Hematopoietic multipotent progenitor cell treated with erythropoietin and hydrocortisone succinate and interleukin-3 and kit ligand, for 6 days (in vitro differentiated cells): ENCODE measurements at places on chromosomes 1 and 21.

- DNase-seq: peak; percentile 78
Measured at GRCh38 chr21:39094847-39095579, 88.2 kb downstream of the PSMG1 start.

DNA sequence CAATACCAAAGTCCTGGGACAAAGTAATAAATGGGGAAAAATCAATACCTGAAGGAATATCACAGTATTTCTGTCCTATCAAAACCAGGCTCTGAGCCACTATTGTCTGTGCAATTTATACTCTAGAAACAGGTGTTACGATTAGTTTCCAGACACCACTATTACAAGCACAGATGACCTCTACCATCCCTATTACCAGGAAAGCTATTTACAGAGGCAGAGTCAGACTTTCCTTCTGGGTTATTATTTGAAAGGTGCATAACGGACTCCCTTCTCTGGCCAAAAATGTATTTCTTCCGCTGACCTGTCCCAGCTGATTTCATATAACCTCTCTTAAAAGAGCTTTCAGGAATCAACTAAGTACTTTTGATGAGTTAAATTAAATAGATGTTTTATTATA, 154.6 kb upstream of the LRRC7 start:
- DNase-seq: no peak

GRCh38 chr1:28853093-28853742, 41.2 kb downstream of the OPRD1 start:
- DNase-seq: no peak

- DNase-seq: peak; percentile 56
Measured at GRCh38 chr1:16006552-16007485, 2.8 kb downstream of the SRARP start.

DNA sequence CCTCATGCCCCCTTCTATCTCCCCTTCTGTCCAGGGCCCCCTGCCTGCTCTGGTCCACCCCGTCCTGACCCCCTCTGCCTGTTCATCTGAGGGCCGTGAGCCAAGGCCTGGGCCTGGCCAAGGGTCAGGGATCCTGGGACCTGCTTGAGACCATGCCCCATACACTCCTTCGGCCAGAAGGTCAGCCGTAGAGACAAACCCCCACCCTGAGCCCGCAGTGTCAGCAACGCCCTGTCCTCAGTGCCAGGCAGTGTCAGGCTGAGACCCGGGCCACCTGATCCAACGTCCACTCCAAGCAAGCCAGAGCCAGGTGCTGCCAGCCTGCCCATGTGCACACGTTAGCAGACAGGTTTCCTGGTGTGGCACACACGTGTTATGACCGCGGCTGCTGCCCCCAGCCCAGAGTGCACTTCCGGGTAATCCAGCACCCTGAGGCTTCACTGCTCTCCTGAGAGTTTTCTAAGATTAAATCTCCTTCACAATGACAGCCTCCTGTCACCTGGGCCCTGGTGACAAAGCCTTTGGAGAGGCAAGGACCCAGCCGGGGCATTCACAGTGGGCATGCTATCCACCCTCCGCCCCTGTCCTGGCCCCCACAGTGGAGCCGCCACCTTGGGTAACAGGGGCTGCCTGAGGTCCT, 10.1 kb upstream of the SAMD11 start:
- no peak for DNase-seq

DNA sequence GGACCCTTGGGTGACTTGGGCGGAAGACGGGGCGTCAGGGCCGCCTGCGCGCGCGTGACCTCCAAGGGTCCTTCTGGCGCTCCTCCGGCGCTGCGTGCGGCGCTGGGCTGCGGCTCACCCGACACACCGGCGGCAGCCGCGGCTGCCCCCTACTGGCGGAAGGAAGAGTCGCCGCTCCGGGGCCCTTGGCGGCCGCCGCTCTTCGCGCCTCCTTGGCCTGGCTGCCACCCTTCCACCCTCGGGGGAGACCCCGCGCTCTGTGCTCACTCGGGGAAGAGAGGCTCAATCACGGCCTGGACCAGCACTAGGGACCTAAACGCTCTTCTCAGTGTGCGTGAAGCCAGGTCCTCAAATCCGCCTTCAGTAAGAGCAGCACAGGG, 89.7 kb downstream of the DMRTA2 start:
- DNase-seq: peak; percentile 68

GRCh38 chr1:111507411-111508201, 4.2 kb upstream of the ADORA3 start:
- peak; percentile 86 for DNase-seq

DNA sequence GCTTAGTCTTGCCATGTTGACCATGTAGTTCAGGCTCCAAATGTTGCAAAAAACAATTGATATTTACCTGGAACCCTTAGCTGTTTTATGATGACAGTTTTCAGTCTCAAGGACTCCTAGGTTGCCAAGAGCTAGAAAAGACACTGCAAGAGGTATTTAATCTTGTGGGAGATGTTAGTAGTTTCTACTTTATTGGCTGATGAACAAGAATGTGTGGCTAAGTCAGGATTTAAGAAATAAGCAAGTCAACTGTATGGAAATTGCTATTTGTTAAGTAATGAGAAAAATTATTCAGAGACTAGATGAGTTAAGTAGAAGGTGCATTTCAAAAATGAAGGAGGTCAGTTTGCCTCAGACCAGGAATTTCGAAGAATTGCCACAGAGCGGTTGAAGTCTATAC, 639.7 kb upstream of the USP24 start:
- no peak for DNase-seq

DNA sequence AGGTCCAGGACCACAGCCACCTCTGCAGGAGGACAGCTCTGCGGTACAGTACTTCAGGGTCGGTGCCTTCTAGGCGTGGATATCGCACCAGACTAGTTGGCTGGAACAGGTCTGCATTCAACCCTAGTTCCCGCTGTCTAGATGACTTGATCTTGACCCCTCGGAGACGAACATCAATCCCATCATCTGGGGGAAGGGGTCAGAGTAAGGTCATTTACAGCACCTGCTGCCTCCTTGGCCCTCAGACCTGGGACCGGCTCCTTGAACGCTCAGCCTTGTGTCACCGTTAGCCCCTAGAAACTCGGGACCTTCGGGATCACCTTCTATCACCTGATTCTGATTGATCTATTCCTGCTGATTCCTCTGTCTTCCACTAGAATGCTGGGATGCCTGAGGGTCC, 2.6 kb downstream of the HECTD3 start:
- DNase-seq: no peak

- DNase-seq: peak; percentile 5
Measured at GRCh38 chr1:217333939-217334338, 297.0 kb downstream of the GPATCH2 start.

GRCh38 chr1:25799352-25799934, 550 bp upstream of the SELENON start:
- no peak for DNase-seq

- peak; percentile 75 for DNase-seq
Measured at GRCh38 chr1:94061513-94062443, 59.2 kb downstream of the ABCA4 start.

DNA sequence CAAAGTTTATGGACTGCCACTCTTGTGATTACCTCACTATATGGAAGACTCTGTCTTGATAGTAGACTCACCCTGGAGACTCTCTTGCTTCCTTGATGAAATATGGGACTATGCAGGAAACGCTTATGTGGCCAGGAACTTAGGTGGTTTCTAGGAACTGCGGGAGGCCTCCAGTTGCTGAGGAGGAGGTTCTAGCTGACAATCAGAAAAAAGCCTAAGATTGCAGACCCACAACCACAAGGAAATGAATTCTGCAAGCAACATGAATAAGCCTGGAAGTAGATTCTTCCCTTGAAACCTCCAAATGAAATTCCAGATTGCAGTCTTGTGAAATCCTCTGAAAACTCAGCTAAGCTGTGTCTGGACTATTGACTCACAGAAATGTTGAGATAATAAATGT, 88.9 kb upstream of the COL11A1 start:
- DNase-seq: no peak

- no peak for DNase-seq
Measured at GRCh38 chr1:198913667-198914066, 274.8 kb downstream of the PTPRC start.

DNA sequence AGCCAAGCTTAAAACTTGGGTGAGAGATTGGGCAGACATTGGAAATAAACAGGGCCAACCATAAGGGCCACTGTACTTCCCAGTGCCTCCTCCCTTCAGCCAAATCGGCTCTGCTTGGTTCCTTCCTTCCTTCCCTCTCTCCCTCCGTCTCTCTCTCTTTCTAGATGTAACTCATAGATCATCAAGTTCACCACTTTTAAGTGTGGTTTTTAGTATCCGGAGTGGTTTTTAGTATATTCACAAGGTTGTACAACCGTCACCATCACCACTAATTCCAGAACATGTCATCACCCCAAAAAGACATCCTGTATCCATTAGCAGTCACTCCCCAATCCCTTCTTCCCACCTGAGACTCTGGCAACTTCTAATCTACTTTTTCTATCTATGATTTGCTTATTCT, 51.0 kb downstream of the MYSM1 start:
- no peak for DNase-seq

DNA sequence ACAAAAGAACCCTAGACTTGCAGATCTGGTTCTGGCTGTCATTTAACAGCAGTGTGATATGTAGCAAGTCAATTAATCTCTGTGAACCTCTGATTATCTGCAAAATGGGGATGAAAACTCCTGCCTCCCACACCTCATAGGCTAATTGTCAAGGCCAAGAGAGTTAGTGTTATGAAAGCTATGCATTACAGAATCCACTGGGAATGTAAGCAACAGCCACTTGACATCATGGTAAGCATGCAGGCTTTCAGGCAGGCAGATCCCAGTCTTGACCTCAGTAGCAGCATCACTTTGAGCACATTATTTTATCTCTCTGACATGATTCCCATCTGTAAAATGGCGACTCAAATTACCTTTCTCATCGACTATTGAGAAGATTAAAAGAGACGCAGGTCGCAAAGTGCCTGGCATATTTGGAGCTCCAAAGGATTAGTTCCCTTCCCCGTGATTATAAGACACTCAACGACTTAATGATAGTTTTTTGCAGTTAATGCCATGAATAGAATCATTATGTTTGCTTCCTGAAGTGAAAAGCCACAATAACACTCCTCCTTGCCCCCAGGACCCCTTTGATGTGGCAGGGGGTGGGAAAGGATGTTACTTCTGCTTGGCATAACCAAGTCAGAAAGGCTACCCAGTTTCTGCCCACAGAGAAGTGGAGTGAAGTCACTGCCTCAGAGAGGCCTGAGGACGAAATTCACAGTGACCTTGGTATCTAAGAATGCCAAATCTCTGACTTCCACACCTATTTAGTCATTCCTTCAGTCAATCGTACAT, 273.0 kb upstream of the NFIA start:
- DNase-seq: no peak

GRCh38 chr1:69662321-69662720, 94.6 kb downstream of the LRRC7 start:
- DNase-seq: no peak

GRCh38 chr1:245605480-245606156, 450.8 kb downstream of the KIF26B start:
- no peak for DNase-seq

DNA sequence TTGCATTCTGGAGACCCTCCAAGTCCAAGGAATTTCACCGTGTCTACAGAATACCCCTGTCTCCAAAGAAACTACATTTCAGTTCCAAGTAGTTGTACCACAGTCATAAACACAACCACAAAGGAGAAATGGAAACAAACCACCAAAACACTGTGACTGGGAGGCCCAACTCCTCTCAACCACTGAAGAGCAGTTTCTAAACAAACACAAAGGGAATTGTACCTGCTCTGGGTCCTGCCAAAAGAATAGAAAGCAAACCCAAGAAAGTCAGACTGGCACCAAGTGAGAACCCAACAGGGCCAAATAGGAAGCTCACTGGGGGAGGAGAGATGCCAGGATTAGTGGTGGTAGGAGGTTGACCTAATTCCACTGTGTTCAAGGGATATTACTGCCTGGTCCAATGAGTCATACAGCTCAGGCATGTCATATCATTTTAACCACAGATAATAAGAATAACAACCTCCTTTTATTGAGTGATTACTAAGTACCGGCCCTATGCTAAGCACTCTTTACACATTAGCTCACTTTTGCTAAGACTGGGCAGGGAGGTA, 123.9 kb upstream of the PPP2R5A start:
- DNase-seq: peak; percentile 62

GRCh38 chr1:170168265-170168664, 22.5 kb downstream of the NTMT2 start:
- DNase-seq: no peak

DNA sequence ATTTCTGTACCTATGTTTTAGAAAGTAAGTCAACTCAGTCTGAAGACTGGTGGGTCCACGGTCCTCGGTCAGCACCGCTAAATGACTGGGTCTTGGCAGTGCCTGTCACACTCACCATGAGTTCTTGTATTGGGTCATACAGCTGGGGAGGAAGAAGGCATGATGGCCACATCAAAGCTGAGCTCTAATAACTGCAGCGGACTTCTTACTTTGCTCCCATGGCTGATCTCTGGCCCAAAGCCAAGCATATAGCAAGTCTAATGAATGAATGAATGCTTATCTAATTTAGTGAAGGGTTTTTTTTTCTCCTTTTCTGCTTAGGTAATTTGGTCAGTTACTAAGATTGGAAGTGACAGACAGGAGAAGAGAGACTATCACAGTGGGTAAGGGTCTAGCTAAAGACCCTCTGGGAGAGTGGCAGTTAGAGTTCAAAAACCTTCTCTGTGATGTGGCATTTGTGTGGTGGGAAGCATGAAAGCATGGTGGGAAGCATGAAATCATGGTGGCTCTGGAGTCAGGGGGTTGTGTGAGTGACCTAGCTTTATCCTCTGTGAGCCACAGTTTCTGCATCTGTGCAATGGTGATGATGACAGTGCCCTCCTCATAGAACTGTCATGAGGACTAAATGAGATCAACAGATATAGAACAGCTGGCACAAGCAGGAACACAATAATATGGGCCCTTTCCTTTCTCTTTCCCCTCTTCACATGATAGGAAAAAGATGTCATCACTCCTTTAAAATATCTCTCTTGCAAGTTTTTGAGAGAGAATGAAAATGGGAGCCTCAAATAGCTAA, 78.9 kb upstream of the JAK1 start:
- DNase-seq: no peak

GRCh38 chr1:54970901-54971300, 9.5 kb upstream of the TMEM61 start:
- DNase-seq: no peak

DNA sequence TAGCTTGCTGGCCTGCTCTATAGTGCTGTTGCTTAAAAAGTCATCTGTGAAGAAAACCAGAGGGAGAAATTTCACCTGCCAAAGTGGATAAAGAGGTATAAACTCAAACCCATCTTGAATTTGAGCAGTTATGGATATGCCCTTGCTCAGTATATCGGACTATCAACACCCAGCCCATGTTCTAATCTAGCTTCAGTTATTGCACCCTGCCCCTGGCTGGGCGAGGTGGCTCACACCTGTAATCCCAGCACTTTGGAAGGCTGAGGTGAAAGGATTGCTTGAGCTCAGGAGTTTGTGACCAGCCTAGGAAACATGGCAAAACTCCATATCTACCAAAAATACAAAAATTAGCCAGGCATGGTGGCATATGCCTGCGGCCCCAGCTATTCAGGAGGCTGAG, 13.3 kb downstream of the LIX1L start:
- no peak for DNase-seq
